ENCODE measurements at places on chromosomes 16 and 17.

DNA sequence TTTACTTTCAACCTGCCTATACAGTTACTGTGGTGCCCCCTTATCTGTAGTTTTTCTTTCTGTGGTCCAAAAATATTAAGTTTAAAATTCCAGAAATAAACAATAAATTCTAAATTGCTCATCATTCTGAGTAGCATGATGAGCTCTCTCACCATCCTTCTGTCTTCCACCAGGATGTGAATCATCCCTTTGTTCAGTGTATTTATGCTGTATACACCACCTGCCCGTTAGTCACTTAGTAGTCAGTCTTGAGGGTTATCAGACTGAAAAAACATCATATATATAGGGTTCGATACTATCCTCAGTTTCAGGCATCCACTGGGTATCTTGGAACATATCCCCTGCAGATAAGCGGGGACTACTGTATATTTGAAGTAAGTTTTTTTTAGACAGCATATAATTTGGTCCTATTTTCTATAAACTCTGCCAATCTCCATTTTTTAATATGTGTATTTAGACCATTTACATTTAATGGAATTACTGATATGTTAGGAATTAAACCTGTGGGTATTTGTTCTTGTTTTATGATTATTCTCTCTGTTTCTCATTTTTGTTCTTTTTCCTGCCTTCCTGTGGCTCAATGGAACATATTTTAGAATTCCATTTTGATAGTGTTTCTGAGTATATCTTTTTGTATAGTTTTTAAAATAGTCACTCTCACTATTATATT lies 31.0 kb downstream of the TBX21 start:
- DNase-seq = no peak

DNA sequence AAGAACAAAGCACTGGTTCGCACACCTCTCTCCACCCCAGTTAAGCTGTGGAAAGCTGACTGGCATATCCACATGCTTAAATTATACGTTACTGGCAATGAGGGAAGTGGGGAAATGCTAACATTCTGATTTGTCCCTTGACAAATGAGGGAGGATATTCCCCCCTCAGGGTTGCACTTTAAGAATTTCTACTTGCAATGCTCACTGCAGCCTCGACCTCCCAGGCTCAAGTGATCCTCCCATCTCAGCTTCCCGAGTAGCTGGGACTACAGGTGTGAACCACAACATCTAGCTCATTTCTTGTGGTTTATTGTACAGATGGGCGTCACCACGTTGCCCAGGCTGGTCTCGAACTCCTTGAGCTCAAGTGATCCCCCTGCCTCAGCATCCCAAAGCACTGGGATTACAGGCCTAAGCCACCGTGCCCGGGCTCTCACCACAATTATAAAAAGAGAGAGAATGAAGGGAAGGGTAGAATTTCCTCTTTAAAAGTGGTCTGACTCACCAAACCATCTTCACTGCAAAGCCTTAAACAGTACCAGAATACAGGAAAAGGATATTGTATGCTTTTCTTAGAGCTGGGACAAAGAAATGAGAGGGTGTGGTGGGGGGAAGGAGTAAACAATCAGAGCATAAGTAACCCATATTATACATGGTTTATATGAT lies 38.9 kb downstream of the KANSL1 start:
- no peak for DNase-seq

- no peak for DNase-seq
Measured at GRCh38 chr16:86834451-86835035, 256.2 kb downstream of the FOXL1 start.

DNA sequence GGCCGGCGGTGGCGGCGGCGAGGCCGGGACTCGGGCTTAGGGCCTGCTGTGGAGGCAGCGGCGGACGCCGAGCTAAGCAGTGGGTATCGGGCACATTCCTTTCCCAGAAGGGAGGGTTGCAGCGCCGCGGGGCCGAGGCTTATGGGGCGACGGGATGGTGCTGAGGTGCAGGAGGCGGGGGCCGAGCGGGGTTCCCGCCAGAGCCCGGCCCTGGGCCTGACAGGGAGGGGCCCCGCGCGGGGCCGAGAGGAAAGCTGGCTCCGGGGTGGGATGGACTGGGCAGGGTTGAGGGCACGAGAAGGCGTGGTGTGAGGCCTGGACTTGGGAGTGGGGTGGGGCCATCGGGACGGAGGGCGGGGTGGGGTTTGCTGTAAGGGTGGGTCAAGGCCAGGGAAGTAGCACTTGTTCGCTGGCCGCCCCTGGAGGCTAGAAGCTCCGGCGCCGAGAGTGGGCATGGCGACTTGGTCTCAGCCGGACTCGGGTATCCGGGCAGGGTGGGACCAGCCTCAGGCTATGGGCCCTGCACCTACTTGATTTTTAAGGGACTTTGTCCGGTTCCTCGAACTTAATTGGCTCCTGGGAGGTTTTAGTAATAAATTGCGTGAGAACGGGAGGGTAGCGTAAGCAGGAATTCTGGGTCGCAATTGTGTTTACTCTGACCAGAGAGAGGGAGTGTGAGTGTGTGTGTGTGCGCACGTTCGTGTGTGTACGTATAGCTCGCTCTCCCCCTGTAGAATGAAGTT lies 396 bp downstream of the NFE2L1 start:
- peak; percentile 39 for DNase-seq

DNA sequence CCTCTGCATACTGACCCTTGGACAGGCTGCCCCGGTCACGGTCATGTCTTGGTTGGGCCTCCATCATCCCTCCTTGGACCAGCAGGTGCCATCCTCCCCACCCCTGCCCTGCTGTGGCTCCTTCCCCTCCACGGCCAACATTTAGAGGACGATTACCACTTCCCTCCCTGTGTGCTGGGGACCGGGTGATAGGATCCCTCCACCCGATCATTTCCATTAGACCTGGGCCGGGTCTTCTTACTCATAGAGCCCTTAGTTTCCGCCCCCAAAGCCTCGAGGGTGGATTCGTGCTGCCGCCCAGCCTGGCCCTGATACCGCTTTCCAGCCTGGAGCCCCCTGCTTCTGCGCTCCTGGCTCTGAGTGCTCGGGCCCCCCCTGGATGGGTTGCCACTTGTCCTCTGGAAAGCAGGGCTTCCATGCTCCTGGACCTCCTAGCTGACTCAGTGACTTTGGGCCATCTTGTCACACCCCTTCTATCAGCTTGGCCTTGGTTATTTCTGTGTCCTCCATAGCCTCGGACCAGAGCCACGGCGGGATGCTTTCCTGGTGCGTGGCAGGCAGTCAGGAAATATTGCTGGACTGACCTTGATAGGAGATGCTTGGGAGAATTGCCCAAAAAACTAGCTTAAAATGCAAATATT lies 171.4 kb downstream of the SEC14L1 start:
- DNase-seq = no peak

DNA sequence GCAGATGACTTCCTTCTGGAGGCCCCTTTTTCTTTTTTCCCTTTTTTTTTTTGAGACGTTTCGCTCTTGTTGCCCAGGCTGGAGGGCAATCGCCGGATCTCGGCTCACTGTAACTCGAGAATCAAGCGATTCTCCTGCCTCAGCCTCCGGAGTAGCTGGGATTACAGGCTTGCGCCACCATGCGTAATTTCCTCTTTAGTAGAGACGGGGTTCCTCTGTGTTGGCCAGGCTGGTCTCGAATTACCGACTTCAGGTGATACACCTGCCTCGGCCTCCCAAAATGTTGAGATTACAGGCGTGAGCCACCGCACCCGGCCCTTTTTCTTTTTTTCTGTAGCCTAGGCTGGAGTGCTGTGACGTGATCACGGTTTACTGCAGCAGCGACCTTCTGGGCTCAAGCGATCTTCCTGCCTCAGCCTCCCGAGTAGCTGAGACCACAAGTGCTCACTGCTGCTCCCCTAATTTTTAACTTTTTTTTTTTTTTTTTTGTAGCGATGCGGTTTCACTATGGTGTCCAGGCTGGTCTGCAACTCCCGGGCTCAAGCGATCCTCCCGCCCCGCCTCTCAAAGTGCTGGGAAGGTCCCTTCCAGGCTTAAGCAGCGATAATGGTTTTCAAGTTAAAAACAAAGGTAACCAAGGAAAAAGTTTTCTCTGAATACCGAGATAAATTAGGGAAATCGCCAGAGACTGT lies 956 bp upstream of the IST1 start:
- peak; percentile 33 for DNase-seq

- no peak for DNase-seq
Measured at GRCh38 chr16:55379876-55380390, 55.9 kb downstream of the IRX6 start.

GRCh38 chr17:59431601-59432000 lies 100.1 kb downstream of the YPEL2 start:
- no peak for DNase-seq

DNA sequence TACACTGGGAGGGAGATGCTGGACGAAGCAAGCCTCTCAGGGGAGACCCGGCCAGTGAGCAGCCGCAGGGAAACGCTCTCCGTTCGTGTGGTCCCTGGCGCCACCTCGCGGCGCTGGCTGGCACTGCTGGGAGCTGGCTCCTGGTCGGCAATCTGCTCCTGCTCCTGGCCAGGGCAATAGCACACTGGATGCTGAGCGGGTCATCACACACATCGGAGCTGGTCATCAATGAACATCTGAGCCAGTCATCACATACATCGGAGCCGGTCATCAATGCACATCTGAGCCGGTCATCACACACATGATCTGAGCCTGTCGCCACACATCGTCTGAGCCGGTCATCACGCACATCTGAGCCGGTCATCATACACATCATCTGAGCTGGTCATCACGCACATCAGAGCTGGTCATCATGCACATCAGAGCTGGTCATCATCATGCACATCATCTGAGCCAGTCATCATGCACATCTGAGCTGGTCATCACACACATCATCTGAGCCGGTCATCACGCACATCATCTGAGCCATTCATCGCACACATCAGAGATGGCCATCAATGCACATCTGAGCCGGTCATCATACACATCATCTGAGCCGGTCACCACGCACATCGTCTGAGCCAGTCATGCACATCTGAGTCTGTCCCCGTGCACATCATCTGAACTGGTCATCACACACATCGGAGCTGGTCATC lies 217.3 kb downstream of the RBFOX3 start:
- peak; percentile 69 for DNase-seq

Data from stimulated activated CD4-positive, alpha-beta T cell treated with anti-CD3 and anti-CD28 coated beads, Interleukin-1b, Interleukin-23, amount 100 ng/mL, for 48 hours (primary cell).